ENCODE measurements at places on chromosomes 7 and 10. TPM values are rescaled to one million over a fixed set of nuclear protein-coding genes. Genes with fewer than 3 reads are reported as not detected.

DNA sequence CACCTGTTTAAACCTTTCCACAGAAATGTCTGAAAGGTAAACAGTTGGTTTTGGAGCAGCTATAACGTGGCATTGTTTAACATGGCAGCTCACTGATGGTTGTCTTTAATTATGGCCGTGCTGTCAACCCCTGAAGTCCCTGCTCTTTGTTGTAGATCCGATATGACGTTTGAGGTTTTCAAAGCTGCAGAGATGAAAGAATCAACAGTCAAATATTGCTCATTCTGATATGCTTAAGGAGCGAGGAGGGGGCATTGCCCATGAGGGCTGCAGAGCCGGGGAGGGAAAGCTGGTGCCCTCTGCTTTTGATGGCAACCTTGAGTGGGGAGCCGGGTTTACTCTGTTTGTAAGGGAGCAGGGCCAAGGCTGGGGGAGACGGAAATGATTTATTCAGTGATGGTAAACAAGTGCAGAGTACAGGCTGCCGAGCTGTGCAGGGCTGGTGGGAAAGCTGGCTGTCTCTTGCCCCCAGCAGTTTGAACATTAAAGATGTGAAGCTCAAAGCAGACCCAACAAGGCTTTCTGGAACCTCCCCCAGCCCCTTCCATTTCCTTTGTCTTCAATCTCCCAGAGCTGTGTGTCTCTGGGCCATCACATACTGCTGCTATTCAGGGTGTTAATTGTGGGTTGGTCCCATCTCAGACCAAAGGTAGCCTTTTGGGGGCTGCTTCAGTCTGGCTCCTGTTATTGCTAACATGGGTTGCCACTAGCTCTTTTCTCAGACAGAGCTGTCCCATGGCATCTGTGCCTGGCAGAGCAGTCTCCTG lies 345.5 kb downstream of the LRMDA start:
- DNase-seq: no peak

DNA sequence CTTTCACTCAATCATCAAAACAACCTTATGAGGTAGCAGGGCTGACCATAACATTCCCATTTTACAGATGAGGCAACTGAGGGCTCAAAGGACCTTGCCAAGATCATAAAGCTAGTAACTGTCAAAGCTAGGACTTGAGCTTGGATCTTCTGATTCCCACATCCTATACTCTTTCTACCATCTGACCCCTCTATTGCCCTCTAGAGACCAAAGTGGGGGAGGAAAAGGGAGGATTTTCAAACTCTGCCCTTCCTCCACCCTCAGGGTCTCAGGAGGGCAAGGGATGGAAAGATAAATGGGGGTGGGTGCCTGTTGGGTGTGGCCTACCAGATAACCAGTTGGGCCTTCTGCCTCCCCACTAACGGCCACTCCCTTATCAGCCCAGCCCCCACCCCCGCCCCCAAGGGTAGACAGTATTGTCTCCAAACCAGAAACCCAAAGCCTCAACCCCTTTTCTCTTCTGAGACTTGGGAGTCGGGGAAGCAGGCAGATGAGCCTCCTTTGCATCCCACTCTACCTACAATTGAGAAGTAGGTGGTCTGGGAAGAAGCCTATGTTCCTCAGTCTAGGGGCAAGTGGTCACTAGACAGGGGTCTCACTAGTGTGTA lies 7.9 kb downstream of the LDB1 start:
- DNase-seq: no peak

GRCh38 chr7:17802056-17802455 lies 138.2 kb downstream of the SNX13 start:
- no peak for DNase-seq

DNA sequence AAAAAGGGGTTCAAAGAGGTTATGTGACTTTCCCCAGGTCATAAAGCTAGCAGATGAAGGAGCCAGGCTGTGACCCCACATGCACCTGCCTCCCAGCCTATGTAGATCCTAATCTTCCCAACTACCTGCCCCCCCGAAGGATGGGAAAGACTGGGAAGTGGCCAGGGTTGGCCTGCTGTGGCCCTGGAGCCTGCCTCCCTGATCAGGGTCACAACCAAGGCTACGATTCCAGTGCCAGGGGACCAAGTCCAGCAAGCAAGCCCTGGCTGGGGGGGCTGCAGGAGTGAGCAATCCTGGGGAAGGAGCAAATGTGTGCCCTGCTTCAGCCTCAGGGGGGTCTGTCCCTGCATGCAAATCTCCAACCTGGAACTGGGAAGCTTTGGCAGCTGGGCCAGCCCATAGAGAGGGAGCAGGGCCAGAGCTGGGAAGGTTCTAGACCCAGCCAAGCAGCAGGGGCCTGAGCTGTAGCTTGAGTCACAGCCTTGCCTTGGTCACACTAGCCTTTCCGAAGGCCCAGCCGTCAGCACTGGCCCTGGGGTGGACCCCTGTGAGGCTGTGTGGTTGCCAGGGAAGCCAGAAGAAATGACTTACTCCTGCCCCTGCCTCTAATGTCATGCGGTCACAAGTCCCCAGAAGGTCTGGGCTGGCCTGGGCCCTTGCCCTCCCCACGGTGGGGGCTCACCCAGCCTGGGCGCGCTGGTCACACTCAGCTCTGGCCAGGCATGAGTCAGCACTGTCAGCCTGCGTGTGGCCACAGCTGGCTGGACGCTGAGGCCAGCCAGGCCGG lies 96.4 kb upstream of the ZMIZ1 start:
- DNase-seq: peak; percentile 59

DNA sequence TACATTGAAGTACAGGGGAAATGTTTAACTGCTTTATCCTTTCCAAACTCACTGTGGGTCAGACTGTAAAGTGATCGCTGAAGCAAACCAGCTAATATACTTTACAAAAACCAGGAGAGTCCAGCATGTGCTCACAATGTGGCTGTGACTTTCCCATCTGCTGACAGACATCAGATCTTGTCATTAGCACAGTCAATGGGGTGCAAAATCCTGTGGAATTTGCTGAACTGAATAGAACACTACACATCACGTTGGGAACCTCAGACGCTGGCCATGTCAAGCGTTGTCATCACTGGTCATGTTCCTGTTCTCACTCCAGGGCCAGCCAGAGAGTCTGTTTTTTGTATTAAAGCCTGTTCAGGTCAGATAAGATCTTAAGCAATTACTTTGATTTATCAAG lies 83.4 kb downstream of the AGMO start:
- no peak for DNase-seq

- DNase-seq: peak; percentile 13
These were observed 67.3 kb downstream of the NRBF2 start for GRCh38 chr10:63200431-63200830.

DNA sequence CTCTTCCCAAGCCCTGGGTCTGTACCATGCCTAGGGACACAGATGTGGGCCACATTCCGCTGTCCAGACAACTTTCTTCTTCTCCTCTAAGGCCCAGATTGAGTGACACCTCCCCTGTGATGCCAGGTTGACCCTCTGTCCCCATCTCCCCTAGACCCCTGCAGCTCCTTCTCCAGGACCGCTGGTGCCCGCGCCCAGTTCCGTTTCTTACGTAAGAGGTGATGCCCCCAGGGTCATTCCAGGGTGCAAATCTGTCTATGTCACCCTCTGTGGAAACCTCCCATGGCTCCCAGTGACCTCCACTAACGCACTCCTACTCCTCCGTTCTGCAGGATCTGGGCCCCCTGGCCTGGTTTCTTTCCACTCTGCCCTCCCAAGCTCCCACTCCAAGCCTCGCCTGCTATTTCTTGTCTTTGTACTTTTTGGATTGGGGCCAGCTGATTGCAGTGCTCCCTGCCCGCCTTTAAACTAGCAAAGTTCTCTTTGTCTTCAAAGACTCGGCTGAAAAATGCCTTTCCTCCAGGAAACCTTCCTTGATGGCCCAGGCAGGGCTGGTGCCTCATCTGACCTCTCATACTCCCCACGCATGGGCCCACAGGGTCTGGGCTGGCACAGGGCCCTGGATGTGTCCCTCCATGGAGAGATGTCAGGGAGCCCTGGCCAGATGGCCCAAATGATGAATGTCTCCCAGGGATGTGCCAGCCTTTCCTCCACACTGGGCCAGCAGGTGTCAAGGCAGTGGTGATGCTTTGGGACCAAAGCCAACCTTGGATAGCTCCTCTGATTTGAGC lies 21.3 kb upstream of the ELN start:
- no peak for DNase-seq

- DNase-seq: no peak
These were observed 14.7 kb downstream of the CHST15 start for GRCh38 chr10:124078714-124079113.

GRCh38 chr7:1943933-1944618 lies 274.0 kb downstream of the ELFN1 start:
- DNase-seq: no peak

GRCh38 chr7:83663131-83663530 lies 14.2 kb upstream of the SEMA3E start:
- no peak for DNase-seq

GRCh38 chr10:132420981-132421846 lies 24.2 kb downstream of the PWWP2B start:
- no peak for DNase-seq

GRCh38 chr7:29370531-29371314 lies 176.1 kb downstream of the CHN2 start:
- no peak for DNase-seq

GRCh38 chr7:154738216-154738615 lies 264.7 kb downstream of the PAXIP1 start:
- DNase-seq: no peak

- DNase-seq: no peak
These were observed 29.3 kb upstream of the HECTD2 start for GRCh38 chr10:91380873-91381256.

- DNase-seq: no peak
These were observed 200.3 kb upstream of the PPP2R2D start for GRCh38 chr10:131700506-131700905.

DNA sequence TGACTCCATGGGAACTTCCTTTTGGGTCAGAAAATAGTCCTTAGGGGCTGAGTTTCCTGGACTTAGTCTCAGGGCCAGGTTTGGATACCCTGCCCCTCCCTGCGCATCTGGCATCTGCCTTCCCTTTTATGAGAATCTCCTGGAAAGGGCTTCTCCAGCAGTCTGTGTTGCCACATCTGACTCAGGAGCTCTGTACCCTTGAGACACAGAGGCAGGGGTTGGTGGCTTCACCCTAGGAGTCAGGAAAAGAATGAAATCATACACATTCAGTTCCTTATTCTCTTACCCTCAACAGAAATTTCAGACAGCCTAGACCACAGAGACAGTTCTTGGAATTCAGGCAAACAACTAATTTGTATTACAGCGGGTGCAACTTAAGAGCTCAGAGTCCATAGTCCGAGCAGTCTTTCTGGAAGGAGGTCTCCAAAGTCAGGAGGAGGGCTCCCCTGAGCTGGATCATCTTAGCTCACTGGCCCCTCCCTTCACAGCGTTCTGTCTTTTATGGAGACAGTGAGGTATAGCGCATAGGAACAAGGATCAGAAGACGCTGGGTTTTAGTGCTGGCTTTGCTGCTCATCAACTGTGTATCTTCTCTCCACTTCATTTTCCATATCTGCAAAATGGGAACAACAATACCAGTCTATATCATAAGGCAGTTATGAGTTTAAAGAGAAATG lies 3.0 kb upstream of the PLAU start:
- DNase-seq: no peak

DNA sequence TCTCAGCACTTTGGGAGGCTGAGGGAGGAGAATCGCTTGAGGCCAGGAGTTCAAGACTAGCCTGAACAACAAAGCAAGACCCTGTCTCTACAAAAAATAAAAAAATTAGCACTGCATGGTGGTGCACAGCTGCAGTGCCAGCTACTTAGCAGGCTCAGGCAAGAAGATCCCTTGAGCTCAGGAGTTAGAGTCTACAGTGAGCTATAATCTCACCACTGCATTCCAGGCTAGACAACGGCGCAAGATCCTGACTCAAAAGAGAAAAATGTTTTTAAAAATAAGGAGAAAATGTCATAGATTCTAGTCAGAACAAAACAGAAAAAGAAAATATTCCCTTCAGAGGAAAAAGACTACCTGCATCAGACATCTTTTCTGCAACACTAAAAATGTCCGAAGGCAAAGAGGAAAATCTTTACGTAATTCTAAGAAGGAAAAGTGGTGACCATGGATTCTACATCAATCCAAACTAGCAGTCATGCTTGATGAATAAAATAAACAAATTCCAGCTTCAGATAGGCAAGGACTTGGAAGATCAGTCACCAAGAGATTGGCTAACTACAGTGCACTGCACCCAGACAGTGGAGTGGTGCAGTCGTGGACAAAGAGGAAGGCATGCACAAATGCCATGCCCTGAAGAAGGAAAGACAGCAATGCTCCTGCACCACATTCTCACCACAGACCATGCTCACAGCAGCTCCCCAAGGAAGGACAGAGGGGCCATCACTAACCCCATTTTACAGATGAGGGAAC lies 54.3 kb downstream of the ERCC6 start:
- no peak for DNase-seq

DNA sequence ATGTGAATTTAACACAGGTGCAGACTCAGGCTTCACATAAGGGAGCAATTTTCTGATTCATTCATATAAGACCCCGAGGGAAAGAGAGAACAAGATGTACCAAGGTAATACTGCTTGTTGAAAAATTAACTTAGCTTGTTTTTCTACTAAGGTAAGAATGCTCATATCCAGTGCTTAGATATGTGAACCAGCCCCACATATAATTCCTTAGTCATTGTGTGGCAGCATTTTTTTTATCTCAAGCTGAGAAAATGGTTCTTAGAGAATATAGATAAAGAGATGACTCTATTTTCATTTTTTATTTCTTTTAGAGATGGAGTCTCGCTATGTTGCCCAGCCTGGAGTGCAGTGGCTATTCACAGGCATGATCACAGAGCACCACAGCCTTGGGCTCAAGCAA lies 121.8 kb upstream of the SEM1 start:
- DNase-seq: no peak

- no peak for DNase-seq
These were observed 115.5 kb downstream of the WDFY4 start for GRCh38 chr10:48800007-48800675.

DNA sequence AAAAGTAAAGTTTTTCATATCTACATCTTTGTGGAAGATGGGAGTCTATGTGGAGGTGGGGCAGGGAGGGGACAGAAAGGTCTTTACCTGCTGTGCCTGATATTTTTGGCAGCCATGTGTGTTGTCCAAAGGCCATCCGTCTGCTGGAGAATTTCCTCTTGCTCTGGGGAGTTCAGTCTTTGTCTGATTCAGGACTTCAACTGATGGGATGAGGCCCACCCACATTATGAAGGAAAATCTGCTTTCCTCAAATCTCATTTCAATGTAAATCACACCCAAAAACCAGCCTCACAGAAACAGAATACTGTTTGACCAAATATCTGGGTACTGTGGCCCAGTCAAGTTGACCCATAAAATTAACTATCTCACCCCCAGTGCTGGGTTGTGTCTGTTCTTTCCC lies 12.5 kb upstream of the ITIH5 start:
- DNase-seq: no peak

GRCh38 chr10:5234106-5234860 lies 37.6 kb downstream of the AKR1C4 start:
- peak; percentile 21 for DNase-seq

GRCh38 chr10:17171141-17171641 lies 30.3 kb downstream of the TRDMT1 start:
- DNase-seq: no peak

The EBLN1 gene
- polyA plus RNA-seq: not detected

The TACC2 gene
- polyA plus RNA-seq: 117 TPM

Measured in muscle of arm (tissue), 14 donors.